ENCODE measurements at places on chromosomes 1 and 21. TPM values are rescaled to one million over a fixed set of nuclear protein-coding genes. Genes with fewer than 3 reads are reported as not detected.

The KRTAP8-1 gene
- total RNA-seq, result not detected

The IQGAP3 gene
- 83.3 TPM for total RNA-seq

The SIK1 gene
- total RNA-seq, result 0.66 TPM

The ACTN2 gene
- total RNA-seq, result under 0.01 TPM

Measured in uterine smooth muscle cell (primary cell).